ENCODE measurements at places on chromosomes 1 and 21.

GRCh38 chr1:117820096-117820495 is 109.3 kb downstream of the GDAP2 start:
- DNase-seq = no peak

GRCh38 chr1:112805155-112805853 is 90.2 kb upstream of the PPM1J start:
- no peak for DNase-seq

- no peak for DNase-seq
These were observed 218.8 kb downstream of the LMX1A start for GRCh38 chr1:165137551-165138316.

- no peak for DNase-seq
These were observed 5.7 kb downstream of the TGFB2 start for GRCh38 chr1:218350801-218351266.

GRCh38 chr1:244709476-244710368 is 56.8 kb downstream of the DESI2 start:
- no peak for DNase-seq

- DNase-seq = no peak
These were observed 373.5 kb downstream of the KIF26B start for GRCh38 chr1:245528258-245528635.

- DNase-seq = no peak
These were observed 9.2 kb downstream of the PDXK start for GRCh38 chr21:43728154-43728466.

DNA sequence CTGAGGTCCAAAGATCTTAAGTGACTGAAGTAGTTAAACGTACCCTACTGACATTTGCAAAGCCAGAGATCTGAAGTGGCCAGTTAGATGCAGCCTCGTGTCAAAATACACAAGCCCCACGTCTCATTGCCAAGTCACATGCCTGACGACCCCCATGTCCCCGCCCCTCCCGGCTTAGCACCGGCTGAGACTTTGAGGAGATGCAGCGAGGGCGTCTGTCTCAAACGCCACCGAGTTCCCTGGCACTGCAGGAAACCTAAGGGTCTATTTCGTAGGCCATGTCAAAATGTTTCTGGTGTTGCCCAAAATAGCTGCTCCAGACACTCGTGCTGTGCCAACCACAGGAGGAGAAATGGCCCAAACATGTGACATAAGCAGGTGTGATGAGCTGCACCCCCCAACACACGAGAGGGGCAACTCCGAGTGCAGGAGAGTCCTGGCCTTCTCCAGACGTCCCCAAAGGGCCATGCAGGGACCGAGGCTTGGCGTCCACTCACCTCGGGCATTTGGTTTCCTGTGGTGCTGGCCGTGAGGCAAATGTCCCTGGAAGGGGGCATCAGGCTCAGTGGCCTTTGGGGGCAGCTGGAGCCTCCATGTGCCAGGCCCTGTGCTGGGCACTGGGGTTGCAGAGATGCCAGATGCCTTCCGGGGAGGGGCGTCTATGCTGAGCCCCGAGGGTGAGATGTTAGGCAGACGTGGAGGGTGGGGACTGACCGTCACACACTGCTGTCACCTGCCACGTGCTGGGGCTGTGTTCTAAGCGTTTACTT is 67.0 kb downstream of the MATN1 start:
- DNase-seq = no peak

DNA sequence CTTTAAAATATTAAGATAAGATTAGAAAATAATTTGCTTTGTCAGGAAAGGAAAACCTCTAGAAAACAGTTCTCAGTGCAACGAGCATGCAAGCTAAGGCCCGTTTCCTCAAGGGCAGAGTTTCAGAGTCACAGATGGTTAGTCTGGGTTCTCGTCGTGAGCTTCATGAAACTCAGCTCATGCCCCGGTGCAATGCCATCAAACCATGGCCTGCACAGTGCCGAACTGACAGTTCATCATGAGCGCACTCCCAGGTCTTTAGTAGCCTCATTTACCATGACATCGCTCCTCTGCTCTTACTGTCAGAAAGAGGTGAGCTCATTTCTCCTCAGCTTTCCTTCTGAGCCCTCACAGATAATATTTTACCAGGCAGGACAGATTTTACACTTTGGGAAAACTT is 319.2 kb downstream of the NTNG1 start:
- no peak for DNase-seq

DNA sequence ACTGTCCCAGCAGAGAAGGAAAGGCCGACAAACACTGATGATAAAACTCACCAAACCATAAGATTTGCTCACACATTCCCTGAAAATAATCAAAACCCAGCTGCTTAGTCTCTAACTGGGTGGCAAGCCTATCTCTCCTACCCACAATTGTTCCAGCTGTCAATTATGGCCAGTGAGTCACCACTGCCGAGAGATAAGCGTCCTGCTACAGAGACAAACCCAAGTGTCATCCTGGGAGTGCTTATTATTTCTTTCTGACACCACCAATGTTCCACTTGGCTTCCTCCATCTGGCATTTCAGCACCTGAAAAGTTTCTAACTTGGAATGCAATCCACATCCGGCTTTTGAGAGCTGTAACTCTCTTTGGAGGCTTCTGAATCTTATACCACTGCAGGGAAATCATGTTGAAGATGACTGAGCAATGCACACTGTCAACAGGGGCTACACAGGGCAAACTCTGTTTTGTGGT is 51.5 kb upstream of the VAV3 start:
- DNase-seq = no peak

Measured in NCI-H1105 (cell line).